Myocyte (in vitro differentiated cells): ENCODE measurements at places on chromosomes 2 and 18. TPM values are rescaled to one million over a fixed set of nuclear protein-coding genes. Genes with fewer than 3 reads are reported as not detected.
A peak's percentile ranks its signal among the peaks of the same experiment; 100 is the strongest.

ANKAR gene
- total RNA-seq: 5.9 and 6.4 TPM in 2 replicates

DNA sequence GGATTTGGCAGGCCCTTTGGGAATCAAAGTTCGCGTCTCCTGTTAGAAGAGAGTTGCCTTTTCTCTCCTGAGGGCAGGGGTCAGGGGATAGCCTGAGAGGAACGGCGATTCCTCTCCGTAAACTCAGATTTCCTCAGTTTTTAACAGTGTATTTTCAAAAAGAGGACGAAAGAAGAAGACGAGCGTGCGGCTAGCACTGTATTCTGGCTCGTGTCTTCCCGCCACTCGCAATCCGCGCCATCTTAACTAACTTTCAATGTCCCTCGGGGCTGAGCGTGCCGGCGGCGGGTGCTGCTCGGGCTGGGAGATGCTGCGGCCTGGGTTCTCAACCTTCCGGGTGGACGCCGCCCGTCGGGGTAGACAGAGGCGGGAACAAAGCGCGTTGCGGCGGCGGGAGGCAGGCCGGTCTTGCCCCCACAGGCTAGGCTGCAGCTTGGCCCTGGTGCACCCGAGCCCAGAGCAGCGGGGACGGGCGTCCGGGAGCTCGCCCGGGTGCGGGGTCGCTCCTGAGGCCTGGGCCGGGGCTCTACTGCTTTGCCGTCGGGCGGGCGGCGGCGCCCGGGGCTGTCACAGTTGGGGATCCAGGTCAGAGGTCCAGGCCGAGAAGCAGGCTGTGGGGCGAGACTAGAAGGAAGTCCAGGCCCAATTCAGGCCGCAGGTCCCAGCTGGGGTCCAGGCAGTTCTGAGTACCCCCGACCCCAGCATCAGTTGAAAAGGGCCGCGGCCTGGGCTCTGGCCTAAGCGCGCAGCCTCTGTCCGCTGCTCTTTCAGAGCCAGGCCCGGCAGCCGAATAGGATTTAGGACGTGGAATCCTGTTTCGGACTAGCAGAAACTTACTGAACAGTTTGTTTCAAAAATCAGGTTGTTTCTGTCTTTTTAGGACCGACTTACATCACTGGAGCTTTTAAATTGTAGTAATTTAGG lies 11.8 kb downstream of the TBR1 start:
- DNase-seq: no peak

DNA sequence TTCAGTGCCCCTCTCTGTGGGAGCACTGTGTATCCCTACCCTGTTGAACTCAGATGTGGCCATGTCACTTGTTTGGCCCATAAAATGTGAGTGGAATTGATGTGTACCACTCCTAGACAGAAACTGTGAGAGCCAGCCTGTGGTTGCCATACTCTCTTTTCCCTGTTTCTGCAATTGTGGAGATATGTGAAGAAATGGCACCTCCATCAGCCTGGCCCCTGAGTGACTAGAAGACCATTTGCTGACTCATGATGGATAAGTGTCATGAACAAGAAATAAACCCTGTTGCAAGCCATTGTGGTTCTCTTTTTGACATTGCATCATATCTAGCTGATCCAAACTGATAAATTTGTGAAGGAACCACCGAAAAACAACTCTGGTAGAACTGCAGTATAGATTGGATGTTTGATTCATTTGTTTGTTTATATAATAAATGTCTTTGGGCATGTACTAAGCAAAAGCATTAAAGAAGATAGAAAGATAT lies 214.5 kb upstream of the FBXO11 start:
- DNase-seq: no peak

GRCh38 chr18:45722899-45723298 lies 1.1 kb upstream of the SLC14A1 start:
- DNase-seq: peak; percentile 80
